NCI-H774 (cell line): ENCODE measurements at places on chromosomes 7 and 10.

DNA sequence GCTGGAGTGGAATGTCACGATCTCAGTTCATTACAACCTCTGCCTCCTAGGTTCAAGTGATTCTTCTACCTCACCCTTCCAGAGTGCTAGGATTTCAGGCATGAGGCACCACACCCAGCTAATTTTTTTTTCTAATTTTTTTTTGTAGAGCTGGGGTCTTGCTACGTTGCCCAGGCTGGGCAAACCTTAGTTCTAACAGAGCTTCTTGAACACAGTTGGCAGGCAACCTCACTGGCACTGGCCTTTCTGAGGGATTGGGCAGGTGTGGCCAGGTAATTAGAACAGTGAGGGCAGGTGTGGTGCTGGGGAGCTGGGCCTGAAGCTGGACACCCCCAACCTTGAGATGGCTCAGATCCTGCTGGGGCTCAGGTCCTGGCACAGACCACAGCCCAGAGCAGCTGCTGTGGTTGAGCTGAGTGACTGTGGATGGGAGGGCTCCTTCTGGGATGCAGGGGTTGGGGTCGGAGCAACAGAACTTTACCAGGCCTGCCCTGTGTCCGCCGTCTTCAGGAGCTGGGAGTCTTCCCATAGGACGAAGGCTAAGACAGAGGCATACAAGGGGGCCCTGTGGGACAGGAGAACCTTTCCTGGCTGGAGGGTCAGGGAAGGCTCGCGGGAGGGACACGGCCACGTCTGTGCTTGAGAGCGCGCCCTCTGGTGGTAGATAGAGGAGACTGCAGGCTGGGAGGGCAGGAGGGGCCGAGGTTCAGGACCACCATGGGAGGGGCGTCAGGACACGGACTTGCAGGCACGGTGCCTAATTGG, 48.2 kb downstream of the COL26A1 start:
- no peak for DNase-seq

DNA sequence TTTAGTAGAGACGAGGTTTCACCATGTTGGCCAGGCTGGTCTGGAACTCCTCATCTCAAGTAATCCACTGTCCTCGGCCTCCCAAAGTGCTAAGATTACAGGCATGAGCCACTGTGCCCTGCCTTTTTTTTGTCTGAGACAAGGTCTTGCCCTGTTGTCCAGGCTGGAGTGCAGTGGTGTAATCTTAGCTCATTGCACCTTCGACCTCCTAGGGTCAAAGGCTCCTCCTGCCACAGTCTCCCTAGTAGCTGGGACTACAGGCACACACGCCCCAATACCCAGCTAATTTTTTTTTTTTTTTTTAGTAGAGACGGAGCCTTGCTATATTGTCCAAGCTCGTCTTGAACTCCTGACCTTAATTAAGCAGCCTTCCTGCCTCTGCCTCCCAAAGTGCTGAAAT, 26.8 kb upstream of the SUPV3L1 start:
- no peak for DNase-seq

GRCh38 chr7:102064361-102065025, 222.2 kb upstream of the SH2B2 start:
- no peak for DNase-seq

DNA sequence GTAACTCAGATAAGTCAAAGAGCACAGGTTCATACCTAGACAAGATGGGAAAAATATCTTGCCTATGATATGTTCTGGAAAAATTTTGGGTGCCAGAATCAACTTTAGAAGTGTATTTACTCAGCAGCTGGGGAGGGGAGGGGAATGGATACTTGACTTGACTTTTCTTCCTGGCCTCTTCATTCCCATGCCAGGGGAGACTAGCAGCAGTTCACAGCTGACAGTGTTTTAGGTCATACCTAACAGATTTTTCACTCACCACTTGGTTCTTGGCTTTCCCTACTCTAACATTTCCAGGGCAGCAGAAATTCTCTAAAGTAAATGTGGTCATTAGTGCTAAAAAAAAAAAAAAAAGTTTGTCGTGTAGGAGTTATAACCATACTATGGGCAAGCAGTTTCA, 46.3 kb downstream of the TAS2R16 start:
- DNase-seq = no peak

GRCh38 chr10:95445223-95445836, 115.8 kb downstream of the SORBS1 start:
- DNase-seq = no peak

DNA sequence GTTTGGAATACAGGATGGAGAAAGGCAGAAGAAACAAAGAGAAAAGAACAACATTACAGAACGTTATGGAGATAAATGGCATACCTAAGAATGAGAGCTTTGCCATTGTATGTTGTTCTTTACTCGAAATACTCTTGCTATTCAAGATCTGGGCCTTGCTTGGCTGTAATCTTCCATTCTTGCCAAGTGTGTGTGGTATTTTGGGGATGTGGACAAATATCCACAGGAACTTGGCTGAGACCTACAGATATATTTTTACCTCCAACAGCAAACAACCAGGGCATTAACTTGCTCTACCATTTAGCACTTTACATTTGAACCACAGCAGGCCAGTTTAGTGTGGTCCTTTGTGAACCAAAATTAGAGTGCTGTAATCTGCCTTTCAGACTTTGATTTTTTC, 76.3 kb downstream of the DKK1 start:
- DNase-seq = no peak

- DNase-seq = no peak
Observed at GRCh38 chr10:48638739-48639527, 34.1 kb upstream of the ARHGAP22 start.

GRCh38 chr10:35327790-35328403, 8.4 kb upstream of the CCNY start:
- DNase-seq = no peak

DNA sequence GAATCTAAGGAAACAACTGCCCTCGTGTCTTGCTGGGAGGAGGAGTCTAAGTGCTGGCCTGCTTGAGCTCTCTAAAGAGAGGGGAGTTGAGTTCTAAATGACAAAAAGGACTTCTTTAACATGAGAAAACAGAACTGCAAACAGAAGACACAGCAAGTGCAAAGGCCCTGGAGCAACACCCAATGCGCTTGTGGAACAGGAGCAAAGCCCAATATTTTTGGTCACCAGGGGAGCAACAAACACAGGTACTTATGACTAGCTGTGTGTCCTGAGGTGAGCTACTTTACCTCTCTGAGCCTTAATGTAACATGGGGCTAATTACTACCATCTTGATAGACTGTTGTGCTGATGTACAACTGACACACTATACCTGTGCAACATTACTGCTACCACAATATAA, 634.3 kb downstream of the PARD3 start:
- DNase-seq = no peak

DNA sequence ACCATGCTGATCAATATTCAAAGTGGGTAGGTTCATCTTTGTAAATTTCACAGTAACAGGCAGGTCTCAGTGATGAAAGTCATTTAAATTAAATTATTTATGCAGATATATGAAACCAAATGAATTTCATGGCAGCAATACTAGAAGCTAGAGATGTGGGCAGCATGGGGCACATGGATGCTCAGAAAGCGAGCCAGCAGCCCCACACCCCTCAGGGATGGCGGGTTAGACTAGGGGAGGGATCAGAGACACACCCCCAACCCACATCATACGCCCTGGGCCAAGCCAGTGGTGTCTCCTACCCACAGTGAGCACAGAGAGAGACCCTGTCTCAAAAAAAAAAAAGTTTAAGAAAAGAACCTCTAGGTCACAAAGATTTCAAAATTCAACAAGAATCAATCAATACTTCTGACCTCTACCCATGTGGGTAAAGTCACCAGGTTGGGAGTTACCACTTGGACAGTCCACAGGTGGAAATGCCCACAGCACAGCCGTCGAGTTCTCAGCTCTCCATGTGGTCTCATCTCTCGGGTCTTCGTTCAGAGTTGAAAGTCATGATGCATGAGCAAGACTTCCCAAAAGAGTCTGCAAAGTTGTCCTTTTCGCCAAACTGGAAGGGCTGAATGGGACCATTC, 79.3 kb upstream of the PPP2R2D start:
- DNase-seq = no peak

GRCh38 chr10:83248106-83248631, 891.1 kb upstream of the GHITM start:
- DNase-seq = no peak

DNA sequence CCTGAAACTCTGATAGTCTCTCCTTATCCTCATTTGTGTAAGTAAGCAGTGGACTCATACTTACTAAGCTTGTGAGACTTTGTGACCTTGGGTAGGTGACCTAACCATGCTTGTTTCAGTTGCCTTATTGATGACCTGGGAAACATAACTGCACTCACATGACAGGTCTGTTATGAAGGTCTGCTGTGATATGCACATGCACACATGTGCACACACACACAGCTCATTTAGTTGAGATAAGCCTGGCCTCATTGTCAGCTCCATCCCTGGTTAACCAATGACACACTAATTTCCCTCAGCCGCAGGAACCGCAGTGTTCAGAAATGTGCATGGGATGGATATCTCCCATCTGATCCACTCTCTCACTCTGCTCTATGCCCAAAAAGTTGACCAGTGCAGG, 177.2 kb downstream of the GPAM start:
- DNase-seq = no peak

DNA sequence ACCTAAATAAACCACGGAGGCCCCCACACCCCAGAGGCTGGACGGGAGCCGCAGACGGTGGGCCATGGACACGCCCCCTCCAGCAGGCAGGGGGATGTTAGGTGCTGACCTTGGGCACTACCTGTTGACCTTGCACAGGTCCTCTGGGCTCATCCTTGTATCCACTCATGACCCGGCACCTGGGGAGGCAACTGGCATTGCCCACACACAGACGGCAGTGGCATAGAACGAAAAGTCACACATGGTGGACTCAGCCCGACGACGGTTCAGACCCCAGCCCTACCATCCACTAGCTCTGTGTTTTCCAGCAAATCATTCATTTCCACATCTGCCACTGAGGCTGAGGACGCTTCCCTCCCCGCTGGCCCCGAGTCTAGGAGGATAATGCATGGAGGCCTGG, 247.7 kb upstream of the PPP2R2D start:
- no peak for DNase-seq

- DNase-seq = no peak
Observed at GRCh38 chr10:19817231-19817933, 1.1 kb downstream of the PLXDC2 start.

- no peak for DNase-seq
Observed at GRCh38 chr10:119516381-119517234, 25.9 kb downstream of the RGS10 start.

- no peak for DNase-seq
Observed at GRCh38 chr7:72492461-72493065, 80.4 kb upstream of the CALN1 start.

DNA sequence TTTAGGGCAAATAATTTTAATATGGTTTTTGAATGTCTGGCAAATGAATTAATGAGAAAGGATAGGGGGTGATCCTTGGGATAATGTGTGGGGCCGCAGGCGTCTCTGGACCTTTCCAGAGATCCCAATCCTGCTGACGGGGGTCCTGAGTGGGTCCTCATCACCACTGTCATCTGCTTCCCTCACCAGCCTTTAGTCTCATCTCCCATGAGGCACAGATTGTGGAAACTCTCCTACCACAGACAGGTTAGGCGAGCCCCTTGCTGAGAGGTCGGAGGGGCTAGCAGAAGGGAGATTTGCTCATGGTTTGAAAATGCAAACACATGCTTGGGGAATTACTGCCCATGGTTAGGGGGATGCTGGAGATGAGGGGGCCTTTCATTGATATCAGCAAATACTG, 484.6 kb downstream of the RPS24 start:
- no peak for DNase-seq

DNA sequence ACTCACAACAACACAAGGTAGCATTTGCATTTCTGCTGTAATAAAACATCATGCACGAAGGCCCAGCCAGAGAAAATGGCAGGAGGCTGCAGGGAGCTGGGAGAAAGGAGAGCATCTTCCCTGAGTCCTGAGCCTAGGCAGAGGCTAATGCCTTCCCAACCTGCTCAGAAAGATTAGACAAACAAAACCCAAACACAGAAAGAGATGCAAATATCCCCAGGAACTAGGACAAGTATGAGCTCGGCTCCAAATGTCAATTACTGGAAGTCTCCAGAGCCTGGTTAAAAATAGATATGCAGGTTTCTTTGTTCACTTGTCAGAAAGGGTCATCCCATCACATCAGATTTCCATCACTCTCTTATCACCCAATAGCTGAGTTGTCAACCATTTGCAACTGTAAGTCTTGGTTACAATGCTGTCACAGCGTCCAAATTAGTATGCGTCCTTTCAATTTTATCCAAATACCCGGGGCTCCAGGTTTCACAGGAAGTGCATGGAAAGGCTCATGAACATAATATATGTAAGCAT, 316.5 kb upstream of the CELF2 start:
- DNase-seq = no peak

DNA sequence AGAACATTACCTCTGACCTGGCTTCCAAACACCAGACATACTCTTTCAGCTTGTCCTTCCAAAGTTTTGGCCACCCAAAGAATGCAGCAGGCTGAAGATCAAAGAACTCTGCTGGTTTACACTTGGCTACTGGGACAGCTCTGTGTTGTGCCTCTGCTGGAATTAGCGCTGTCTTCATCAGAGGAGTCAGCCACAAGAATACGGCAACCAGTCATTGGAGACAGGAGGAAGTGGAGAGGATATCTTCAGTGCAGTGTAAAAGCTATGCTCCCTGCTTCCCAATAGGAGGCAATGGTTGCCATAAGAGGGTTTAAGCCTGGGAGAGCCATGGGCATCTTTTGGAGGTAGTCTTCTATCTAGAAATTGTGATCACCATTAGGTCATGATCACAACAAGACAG, 126.7 kb upstream of the WNT16 start:
- no peak for DNase-seq

GRCh38 chr7:6197801-6198551, 74.4 kb downstream of the CYTH3 start:
- DNase-seq = no peak

DNA sequence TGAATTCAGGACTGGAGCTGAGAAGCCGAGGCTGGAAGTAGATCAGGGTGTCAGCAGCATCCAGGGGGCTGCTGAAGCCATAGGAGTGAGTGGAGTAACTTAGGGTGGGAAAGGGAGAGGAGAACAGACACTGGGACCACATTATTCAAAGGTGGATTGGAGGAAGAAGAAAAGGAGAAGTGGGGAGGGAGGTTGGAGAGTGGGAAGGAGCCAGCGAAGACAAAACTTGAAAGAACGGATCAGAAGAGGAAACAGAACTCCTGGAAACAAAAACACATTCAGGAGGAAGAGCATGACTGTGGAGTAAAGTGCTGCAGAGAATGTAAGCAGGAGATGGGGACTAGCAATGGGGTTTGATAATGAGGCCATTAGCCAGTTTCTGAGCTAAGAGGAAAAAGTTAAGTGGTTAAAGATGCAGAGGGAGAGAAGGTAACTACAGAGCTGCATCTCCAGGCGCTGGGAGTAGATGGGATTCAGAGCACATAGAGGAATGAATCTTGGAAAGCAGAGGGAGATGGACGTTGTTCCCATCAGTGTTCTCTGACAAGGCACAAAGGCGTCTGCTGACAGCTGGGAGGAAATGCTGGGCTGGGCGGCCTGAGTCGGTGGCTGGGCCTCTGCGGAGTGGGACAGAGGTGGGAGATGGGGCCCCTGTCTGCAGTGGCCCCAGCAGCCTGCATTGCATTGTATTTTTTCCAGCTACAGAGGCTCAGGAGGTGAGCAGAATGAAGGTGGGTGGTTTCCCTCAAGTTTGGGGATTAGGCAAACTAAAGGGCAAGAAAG, 63.1 kb upstream of the LEP start:
- DNase-seq = no peak

GRCh38 chr10:13627459-13628310, 40.9 kb downstream of the PRPF18 start:
- DNase-seq = no peak
